Adrenal gland (tissue), 19 donors: ENCODE measurements at places on chromosomes 2 and 18. TPM values are rescaled to one million over a fixed set of nuclear protein-coding genes. Genes with fewer than 3 reads are reported as not detected.
A peak's percentile ranks its signal among the peaks of the same experiment; 100 is the strongest.

DSG4 gene
- polyA plus RNA-seq: not detected

- H3K27me3 ChIP-seq: no peaks in the 10 kb centered on the region
- no peaks in the 10 kb centered on the region for H3K4me1 ChIP-seq
- no peak overlapping the region for H3K27ac ChIP-seq
- H3K4me3 ChIP-seq: no peak overlapping the region
Measured at GRCh38 chr2:88180605-88181240, 10.6 kb downstream of the THNSL2 start.

GRCh38 chr2:202418027-202418426 lies 41.9 kb downstream of the BMPR2 start:
- no peaks in the 10 kb centered on the region for H3K36me3 ChIP-seq
- DNase-seq: no peak
- H3K4me3 ChIP-seq: no peak overlapping the region
- no peak overlapping the region for H3K27ac ChIP-seq
- peaks cover 9% of the 10 kb centered on the region for H3K4me1 ChIP-seq

DNA sequence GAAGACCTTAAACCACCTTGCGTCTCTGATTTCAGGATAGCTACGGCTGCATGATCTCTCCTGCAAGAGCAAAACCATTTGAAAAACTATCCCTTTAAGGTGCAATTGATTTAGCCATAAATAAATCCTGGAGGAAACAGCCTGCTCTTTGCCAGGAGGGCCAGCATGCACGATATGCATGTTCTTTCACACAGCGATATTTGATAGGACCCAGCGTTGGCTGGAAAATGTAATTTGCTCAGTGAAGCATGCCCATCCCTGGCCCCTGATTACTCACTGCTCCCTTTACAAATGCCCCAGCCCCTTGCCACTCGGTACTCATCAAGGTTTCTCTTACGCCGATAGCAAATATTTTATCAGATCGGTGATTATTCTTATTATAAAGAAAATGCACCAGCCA lies 315.4 kb downstream of the CDH2 start:
- H3K4me3 ChIP-seq: no peak overlapping the region
- no peak for DNase-seq
- H3K27me3 ChIP-seq: no peaks in the 10 kb centered on the region

DNA sequence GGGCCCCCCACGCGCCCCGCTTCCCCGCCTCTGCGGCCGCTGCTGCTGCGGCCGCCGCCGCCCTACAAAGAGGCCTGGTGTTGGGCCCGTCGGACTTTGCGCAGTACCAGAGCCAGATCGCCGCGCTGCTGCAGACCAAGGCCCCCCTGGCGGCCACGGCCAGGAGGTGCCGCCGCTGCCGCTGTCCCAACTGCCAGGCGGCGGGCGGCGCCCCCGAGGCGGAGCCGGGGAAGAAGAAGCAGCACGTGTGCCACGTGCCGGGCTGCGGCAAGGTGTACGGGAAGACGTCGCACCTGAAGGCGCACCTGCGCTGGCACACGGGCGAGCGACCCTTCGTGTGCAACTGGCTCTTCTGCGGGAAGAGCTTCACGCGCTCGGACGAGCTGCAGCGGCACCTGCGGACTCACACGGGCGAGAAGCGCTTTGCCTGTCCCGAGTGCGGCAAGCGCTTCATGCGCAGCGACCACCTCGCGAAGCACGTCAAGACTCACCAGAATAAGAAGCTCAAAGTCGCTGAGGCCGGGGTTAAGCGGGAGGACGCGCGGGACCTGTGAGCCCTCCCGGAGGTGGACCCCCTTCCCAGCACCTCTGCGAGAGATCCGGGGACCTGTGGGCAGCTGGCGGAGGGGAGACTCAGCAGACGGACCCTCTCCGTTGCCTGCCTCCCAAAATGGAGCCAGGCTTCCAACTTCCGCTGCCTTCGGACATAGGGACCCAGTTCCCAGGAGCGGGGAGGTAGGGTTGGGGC lies 1.9 kb downstream of the SP5 start:
- H3K27ac ChIP-seq: no peak overlapping the region
- no peak for DNase-seq
- H3K4me3 ChIP-seq: peak overlapping the region; percentile 61
- no peaks in the 10 kb centered on the region for H3K36me3 ChIP-seq

GRCh38 chr2:219907011-219907365 lies 279.6 kb downstream of the SLC4A3 start:
- no peak overlapping the region for H3K27ac ChIP-seq
- no peaks in the 10 kb centered on the region for H3K4me1 ChIP-seq
- H3K36me3 ChIP-seq: no peaks in the 10 kb centered on the region
- no peaks in the 10 kb centered on the region for H3K27me3 ChIP-seq
- no peak overlapping the region for H3K4me3 ChIP-seq

DNA sequence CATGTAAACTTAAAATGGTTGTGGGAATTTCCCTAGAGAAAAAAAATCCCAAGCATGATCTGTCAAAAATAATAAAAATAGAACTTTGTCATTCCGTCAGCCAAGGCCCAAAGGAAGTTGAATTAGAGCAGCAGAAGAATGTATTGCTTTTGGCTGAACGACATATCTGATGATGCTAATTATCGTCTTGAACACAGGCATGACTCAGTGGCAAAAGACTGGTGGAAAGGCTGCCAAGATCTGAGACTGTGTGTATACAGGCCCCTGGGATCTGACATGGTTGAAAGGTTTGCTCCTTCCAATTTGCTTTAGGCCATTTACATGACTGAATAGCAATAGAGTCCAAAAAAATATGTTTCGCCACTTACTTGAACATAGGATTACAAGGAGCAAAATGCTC lies 1057.1 kb upstream of the CRIM1 start:
- H3K4me1 ChIP-seq: no peaks in the 10 kb centered on the region
- no peaks in the 10 kb centered on the region for H3K27me3 ChIP-seq
- no peaks in the 10 kb centered on the region for H3K36me3 ChIP-seq
- H3K27ac ChIP-seq: no peak overlapping the region

DNA sequence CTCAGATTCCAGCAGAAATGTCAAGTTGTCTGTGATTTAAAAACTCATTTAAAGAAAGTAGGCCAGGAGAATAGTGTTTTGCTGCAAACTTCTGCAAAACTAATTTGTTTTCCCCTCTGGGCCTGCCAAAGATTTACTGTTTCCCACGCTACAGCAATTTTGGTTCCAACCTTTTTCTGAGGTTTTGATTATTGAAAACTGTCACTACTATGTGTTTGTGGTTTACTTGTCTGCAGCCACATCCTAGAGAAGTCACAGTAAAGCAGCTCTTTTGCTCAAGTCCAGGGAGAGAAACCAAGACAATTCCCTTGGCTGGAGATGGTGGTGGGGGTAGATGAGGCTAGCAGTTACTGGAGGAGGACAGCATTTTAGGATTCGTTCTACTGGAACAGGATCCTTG lies 12.8 kb downstream of the IL1R2 start:
- H3K4me1 ChIP-seq: peaks cover 12% of the 10 kb centered on the region
- H3K36me3 ChIP-seq: no peaks in the 10 kb centered on the region
- no peaks in the 10 kb centered on the region for H3K27me3 ChIP-seq
- no peak overlapping the region for H3K4me3 ChIP-seq
- H3K27ac ChIP-seq: peak overlapping the region; percentile 5

DNA sequence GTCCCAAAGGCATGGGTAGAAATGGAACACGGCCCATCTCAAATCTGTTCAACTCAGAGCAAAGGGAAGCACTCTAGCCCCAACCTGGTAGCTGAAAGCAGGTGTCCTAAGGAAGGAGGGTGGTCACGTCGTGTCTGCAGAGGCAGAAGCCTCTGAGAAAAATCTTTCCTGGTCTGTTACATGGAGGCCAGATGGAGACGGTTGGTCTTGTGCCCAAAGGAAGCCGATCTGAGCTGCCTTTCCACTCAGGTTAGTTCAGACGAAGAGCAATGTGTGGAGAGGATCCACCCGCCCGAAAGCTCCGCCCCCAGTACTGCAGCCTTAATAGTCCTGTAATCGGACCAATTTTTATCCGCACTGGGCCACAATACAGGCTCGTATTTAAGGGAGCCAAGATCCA lies 54.9 kb upstream of the AMMECR1L start:
- H3K36me3 ChIP-seq: no peaks in the 10 kb centered on the region
- H3K27me3 ChIP-seq: no peaks in the 10 kb centered on the region
- no peak for DNase-seq
- H3K4me3 ChIP-seq: no peak overlapping the region
- H3K27ac ChIP-seq: no peak overlapping the region
- H3K4me1 ChIP-seq: no peaks in the 10 kb centered on the region

- H3K27ac ChIP-seq: no peak overlapping the region
- H3K27me3 ChIP-seq: no peaks in the 10 kb centered on the region
- H3K4me1 ChIP-seq: no peaks in the 10 kb centered on the region
- no peaks in the 10 kb centered on the region for H3K36me3 ChIP-seq
- no peak for DNase-seq
Measured at GRCh38 chr2:17262854-17263569, 255.2 kb downstream of the RAD51AP2 start.

DNA sequence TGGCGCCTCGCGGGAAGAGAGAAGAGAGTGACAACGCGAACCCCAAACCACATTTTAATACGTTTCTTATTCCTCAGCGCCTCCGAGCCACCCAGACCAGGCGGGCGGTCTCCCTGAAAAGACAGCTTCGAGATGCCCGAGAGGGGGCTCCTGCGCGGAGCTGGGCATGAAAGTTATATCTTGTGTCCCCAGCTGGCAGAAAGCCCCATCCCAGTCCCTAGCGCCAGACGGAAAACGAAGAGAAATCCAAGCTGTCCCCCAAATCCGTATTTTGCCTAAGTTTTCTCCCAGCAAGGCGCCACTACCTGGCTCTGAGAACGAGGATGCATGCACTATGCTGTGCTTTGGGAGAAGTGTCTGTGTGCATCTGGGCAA lies 797 bp downstream of the NXPH2 start:
- no peaks in the 10 kb centered on the region for H3K36me3 ChIP-seq
- H3K27ac ChIP-seq: no peak overlapping the region
- no peak for DNase-seq
- peaks cover 6% of the 10 kb centered on the region for H3K4me1 ChIP-seq
- peaks cover 53% of the 10 kb centered on the region for H3K27me3 ChIP-seq

DNA sequence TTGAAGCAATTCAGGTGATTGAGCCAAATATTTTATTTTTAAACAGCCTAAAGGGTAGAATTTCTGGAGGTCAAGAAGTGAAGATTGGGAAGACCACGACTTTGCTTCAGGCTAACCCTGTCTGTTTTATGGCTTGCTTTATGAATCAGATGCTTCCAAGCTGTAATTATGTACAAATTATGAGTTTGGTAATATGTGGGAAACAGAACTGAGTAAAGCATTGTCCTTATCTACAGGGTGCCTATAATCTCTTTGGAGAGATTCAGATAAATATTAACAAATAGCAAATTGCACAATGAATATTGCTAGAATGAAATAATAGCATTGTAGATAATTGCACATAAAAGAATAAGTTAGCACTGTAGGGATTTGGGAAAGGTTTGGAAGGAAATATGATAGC lies 539.4 kb upstream of the CDH2 start:
- H3K4me1 ChIP-seq: no peaks in the 10 kb centered on the region
- no peak overlapping the region for H3K27ac ChIP-seq
- H3K27me3 ChIP-seq: no peaks in the 10 kb centered on the region

GRCh38 chr18:37465958-37466357 lies 99.6 kb downstream of the CELF4 start:
- H3K4me1 ChIP-seq: no peaks in the 10 kb centered on the region
- H3K27ac ChIP-seq: no peak overlapping the region
- no peaks in the 10 kb centered on the region for H3K27me3 ChIP-seq
- no peak for DNase-seq
- no peak overlapping the region for H3K4me3 ChIP-seq
